Left lung (tissue), 14 donors: ENCODE measurements at places on chromosomes 12 and 14.

DNA sequence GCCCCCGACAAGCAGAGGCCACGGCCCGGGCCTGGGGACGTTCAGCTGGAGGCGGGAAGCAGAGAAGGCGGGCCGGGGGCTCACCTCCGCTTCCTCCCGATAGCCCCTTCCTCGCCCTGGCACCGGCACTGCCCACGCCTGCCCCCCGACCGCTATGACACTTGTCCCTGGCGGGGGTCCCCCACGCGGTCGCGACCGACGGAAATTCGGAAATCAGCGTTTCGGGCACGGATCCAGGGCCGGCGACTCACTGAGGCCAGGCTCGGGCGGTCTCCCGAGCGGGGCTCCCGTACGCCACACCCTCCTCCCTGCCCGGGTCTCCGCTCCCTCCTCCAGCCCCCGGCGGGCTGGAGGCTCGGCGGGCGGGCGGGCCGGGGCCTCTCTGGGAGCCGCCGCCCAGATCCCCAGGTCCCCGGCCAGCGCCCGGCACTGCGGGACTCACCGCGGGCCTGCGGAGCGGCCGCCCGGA, 581 bp downstream of the PITPNM2 start:
- no peak for DNase-seq

- DNase-seq = no peak
Measured at GRCh38 chr12:76478045-76478444, 81.5 kb downstream of the OSBPL8 start.

DNA sequence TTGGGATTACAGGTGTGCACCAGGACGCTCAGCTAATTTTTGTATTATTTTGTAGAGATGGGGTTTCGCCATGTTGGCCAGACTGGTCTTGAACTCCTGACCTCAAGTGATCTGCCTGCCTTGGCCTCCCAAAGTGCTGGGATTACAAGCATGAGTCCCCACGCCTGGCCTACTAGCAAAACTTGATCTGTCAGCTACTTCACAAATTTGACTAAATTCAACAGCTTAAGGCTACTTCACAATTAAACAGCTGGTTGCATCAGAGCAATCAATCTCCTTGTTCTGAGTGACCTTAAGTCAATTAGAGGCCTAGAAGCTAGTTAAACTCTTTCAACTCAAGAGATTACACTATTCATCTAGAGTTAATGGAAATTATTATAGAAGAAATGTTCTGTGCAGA, 12.2 kb downstream of the COQ10A start:
- no peak for DNase-seq

DNA sequence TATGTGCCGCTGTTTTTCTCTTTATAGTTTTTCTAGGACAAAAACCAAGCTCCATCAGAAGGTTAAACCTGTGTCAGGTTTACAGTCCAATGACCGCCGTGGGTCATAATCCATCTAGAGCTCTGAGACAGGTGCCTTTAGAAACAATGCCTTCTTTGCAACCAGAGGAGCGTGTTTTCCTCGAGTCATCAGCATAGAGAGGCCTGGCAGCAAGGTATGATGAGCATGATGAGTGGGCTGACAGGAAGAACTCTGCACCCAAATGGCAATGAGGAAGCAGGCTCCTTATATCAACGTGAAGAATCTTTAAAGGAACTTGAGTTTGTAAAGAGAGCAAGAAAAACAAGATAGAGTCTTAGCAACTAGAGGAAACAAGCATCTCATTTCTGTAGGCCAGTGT, 60.5 kb upstream of the NUDT4 start:
- no peak for DNase-seq

DNA sequence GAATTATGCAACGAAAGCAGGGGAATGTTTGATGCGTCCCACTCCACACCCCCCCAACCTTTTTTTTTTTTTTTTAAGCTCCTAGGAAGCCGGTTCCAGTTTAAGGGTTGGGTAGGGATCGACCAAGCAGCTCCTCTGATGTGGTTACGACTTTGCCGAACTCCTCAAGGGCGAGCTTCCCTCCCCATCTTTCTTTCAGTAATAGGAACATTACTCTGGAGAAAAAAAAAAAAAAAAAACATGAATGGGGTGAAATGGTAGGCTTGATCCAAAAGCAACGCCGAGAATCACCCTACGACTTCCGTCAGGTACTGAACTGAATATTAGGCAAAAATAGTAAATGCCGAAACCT, 9.6 kb downstream of the BMP4 start:
- DNase-seq = no peak

GRCh38 chr12:22034709-22035506, 11.1 kb upstream of the CMAS start:
- no peak for DNase-seq

- no peak for DNase-seq
Measured at GRCh38 chr12:65016881-65017650, 104.0 kb downstream of the WIF1 start.

- DNase-seq = no peak
Measured at GRCh38 chr14:64561631-64562030, 11.9 kb downstream of the PPP1R36 start.

GRCh38 chr14:95392841-95393240, 73.1 kb upstream of the CLMN start:
- no peak for DNase-seq

DNA sequence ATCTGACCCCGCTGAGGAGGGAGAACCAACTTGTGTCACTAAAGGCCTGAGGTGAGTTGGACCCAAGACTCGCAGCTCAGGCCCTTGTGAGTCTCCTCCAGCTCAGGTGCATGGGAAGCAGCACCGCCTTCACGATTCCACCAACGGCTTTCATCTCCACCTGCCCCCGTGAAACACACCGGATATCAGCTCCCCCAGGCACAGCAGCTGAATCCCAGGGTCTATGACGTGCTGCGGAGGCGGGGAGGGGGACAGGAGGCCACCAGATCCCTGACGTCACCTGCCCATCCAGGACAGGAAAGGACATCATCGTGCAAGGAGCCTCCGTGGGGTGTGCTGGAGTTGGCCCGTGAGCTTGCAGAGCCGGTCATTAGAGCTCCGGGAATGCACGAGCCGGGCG, 18.5 kb upstream of the SFSWAP start:
- no peak for DNase-seq

DNA sequence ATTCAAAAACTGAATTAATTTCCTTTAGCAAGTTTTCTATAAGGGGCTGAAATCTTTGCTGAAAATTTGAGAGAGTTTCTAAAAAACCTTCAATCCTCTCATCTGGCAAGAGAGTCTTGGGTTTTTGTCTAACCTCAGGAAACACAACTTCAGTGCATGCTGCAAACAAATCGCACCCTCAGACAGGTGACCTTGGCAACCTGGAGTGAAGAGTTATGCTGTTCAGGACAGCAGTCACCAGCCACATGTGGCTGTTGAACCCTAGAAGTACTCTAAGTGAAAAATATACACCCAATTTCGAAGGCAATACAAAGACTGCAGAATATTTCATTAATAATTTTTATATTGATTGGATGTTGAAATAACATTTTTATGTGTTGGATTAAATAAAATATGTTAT, 184.8 kb downstream of the RPS29 start:
- DNase-seq = no peak

DNA sequence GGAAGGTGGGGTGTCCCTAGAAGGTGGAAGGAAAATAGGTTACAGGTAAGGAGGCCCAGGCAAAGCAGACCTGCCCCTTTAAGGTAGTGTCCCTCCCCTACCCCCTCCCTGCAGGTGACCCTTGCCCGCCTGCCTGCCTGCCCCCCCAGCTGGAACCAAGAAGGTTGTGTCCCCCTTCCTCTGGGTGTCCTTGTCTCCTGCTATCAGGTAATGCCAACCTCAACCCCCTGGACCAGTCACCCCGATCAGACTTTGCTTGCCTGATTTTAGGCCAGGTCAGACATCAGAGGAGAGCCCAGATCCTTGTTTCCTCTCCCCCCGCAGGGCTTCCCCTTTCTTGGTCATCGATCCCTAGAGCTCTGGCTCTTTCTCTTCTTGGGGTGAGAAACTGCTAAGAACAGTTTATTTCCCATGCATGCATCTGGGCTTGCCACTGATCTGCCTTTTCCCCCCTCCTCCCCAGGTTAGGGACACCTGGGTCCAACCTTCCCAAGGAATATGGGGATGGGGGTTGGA, at the start of gene SLC39A5:
Gene SLC39A5, plus strand, starts transcription at position 136 of the 516 bp plus-strand sequence. CDS start 1,224 bp downstream, outside the sequence.
- no peak for DNase-seq

- DNase-seq = no peak
Measured at GRCh38 chr12:108054496-108054895, 74.6 kb upstream of the WSCD2 start.

DNA sequence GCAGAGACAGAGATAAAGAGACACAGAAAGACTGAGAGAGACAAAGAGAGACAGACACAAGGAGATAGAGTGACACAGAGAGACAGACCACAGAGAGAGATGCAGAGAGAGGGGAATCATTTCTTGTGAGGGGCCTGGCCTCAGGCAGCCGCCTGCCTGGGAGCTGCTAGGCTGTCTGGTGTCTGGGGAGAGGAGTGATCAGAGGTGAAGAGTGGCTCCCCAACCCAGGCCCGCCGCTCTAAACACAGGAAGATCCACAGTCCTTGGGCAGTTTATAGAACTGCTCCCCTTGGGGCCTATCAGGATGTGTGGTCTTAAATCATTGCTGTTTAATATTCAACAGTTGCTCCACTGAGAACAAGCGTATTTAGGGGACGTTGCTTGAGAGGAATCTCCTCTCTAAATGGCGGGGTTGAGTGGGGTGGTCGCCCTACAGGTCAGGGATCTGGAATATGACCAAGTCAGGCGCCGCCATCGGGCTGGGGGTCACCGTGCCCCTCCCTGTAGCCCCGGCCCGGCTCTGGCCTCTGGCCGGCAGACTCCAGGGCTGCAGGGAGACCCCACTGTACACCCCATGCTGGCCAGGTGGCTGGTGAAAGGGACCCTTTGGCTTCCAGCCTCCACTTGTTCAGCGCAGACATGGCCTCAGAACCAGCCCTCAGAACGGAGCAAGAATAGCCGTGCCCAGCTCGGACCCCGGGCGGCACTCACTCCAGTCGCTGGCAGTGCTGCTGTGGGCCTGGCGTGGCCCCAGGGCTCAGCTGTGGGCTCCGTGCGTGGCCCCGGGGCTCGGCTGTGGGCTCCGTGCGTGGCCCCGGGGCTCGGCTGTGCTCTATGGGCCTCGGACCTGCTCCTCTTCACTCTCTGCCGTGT, 89.4 kb downstream of the GALNT9 start:
- DNase-seq = no peak

DNA sequence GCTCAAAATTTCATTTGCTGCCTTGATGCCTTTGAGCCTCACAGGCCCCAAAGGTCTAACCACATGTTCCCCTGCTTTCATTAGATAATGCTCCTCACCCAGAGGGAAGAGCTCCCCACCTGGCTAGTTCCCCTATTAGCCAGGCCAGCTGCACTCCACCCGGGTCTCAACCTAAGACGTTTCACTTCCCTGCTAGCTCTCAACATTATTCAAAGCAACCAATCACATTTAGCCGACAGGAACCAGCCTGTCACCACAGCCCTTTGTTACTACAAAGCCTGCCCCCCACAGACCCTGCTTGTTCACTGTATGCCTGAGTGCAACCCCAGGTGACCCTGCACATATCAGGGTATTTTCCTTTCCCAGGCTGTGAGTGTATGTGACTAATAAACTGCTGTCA, 78.6 kb downstream of the SLC15A5 start:
- DNase-seq = no peak

DNA sequence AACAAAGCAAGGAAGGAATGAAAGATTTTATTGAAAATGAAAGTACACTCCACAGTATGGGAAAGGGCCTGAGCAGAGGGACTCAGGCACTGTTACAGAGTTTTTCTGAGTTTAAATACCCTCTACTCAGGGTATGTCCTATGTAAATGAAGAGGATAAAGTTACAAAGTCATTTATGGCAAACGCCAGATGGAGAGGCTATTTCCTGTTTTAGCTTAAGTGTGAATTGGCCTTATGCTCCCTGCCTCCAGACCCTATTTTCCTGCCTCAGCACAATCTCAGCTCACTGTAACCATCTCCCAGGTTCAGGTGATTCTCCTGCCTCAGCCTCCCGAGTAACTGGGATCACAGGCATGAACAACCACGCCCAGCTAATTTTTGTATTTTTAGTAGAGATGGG, 6.8 kb upstream of the PHC1 start:
- no peak for DNase-seq

DNA sequence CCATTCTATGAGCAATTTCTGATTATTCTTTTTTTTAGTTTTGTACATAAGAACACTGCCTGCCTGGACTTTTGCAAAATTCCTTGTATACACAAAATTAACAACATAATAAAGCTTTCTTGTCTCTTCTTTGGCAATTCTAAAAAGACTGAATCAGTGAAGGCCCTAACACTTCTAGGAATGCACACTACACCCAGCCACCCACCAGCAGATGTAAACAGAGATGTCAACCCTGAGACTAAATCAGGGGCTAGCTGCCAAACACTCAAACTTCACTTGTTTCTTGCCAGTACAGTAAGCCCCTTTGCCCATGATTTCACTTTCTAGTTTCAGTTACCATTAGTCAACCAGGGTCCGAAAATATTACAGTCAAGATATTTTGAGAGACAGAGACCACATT, 15.5 kb downstream of the DCAF5 start:
- DNase-seq = no peak

DNA sequence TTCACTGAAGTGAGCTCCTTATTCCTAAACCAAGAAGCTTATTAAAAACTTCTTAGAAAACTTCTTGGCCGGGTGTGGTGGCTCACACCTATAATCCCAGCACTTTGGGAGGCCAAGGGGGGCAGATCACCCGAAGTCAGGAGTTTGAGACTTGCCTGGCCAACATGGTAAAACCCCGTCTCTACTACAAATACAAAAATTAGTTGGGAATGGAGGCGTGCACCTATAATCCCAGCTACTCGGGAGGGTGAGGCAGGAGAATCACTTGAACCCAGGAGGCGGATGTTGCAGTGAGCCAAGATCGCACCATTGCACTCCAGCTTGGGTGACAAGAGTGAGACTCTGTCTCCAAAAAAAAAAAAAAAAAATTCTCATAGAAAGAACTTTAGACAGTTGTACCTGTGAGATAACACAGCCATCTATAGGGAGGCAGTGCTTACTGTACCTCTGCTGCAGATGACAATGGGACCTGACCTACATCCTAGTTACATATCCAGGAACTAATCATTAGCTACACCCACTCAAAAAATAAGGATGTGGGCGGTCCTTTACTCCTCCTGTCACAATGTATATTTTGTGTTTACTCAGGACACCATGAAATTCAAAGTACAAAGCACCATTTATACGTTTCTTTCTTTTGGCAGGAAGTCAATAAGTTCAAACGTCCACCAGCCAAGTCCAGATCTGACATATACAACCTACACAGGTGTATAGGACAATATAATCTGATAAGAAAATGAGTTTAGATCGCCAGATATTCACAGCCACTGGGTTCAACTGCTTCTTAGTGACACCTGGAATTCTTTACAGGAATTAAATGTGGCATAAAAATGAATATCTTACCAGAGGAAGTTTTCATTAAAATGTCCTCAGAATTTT, 14.9 kb downstream of the STXBP6 start:
- DNase-seq = no peak

GRCh38 chr12:39441963-39442830, 723 bp downstream of the KIF21A start:
- DNase-seq = no peak
